NCI-H345 (cell line): ENCODE measurements at places on chromosomes 1 and 21.

DNA sequence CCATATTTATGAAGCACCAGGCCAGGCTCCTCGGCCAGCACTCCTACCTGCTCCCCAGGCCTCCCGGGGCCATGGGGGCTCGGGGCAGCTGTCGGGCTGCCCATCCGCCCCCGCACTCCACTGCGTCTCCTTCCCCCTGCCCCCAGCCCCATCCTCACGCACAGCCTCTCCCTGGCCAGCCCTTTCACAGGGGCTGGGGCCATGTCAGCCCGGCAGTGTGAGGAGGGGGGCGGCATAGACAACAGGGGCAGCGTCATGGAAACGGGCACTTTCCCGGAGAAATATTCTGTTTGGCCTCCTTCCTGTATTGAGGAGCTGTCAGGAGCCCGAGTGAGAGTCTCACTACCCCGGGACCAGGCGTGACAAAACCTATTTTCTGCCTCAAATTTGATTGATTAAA lies 87.3 kb downstream of the CASZ1 start:
- no peak for DNase-seq

GRCh38 chr1:223649222-223649621 lies 16.3 kb downstream of the CAPN8 start:
- DNase-seq, result no peak

- peak; percentile 94 for DNase-seq
These were observed at the start of gene CNN3 for GRCh38 chr1:94926915-94927404. TSS of gene CNN3 (minus strand) at chr1:94927110. CDS start at chr1:94926894, 216 bp downstream.

- no peak for DNase-seq
These were observed 27.6 kb downstream of the RRP1B start for GRCh38 chr21:43686811-43687565.

- DNase-seq, result no peak
These were observed 1128.7 kb downstream of the AMY1C start for GRCh38 chr1:104878203-104878909.

- DNase-seq, result no peak
These were observed 5.3 kb upstream of the PRPF38B start for GRCh38 chr1:108686614-108687313.

DNA sequence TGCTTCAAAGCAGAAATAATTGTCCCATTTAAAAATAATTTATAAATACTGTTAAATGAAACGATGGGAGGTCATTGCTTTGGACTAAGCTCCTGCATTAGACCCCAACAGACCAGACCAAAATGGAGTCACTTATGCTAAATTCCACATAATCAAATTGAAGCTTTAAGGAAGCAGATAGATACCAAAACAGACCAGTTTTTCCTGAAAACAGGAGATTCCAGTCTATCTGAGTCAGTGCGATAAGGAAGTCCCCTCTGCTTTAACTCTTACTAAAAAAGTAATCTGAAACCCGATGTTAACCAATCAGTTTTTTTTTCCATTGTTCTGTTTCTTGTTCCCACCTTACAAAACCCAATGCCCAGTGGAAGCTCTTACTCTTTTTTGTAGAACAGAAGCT lies 16.2 kb upstream of the DNASE2B start:
- no peak for DNase-seq

- DNase-seq, result no peak
These were observed 13.8 kb downstream of the PSEN2 start for GRCh38 chr1:226884116-226884625.

DNA sequence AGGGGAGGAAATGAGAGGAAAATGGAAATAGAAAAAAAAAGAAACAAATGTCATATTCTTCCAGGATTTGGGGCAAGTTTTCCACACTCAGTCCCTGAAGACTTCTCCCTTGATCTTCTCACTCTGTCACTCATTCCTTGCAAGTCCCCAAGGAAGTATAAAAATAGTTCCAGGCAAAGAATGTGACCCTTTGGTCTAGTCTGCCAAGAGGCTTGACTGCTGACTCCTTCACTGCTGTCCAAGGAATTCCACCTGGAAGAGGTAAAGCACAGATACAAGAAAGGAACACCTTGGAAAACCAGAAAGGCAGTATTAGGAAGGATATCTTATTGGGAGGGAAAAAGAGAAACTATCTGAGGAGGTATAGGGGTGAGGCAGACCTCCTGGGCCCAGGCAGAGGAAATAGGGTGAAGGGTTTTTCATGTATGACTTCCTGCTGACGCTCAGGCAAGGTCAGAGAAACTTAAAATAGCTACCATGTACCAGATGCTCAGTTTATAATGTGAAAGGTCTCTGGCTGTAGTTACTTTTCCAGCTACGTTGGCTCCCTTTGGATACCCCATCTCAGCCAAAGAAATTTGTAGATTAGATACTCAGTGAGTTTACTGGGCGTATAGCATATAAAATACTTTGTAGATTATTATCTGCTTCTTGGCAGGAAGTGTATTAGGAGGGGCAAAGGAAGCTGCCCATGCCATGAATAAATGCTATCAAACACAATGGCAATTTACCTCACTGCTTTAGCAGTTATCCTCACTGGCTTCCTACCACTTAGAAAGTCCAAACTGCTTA lies 2.0 kb upstream of the GJA5 start:
- no peak for DNase-seq

- DNase-seq, result no peak
These were observed 73.1 kb upstream of the TSHB start for GRCh38 chr1:114956570-114956969.

DNA sequence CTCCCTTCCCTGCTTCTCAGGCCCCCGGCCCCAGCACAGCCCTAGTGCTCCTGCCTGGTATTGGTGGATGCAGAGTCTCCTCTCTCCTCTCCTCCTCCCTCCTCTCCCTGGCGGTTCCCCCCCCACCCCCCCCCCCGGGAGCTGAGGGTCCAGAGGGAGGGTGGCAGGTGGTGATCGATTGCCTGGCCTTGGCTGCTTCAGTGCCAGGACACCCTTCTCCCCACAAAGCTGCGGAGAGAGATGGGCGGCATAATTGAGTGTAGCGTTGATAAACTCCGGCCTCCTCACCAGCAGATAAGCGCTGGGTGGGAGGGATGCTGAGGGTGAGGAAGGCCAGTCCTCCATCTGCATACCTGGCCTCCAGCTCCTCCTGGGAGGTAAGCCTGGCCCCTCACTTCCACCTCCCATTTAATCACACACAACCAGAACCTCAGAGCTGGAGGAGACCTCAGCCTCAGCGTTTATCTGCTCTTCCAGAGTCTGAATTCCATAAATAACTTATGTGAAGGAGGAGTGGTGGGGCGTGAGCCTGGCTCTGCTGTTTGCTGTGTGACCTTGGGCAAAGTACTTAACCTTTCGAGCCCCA lies 60.8 kb downstream of the LRRN2 start:
- DNase-seq, result no peak

- no peak for DNase-seq
These were observed 9.6 kb upstream of the PTPRF start for GRCh38 chr1:43521078-43521477.

DNA sequence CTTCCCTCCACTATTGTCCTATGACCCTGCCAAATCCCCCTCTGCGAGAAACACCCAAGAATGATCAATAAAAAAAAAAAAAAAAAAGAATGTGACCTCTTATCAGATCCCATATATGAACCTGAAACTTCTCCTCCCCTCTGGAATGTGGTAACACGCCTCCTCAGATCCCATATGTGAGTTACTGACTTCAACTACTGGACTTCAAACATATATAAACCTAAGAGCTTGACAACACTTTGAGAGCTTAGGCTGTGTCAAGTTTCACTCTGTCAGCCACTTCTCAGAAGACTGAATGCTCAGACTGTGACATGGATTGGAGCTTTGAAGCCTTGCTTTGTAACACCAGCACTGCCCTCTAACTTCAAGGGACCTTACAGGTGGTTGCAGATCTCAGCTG lies 148.4 kb downstream of the COP1 start:
- DNase-seq, result no peak

- DNase-seq, result peak; percentile 16
These were observed 75.2 kb downstream of the SH3GLB1 start for GRCh38 chr1:86779308-86780191.

- DNase-seq, result no peak
These were observed 44.7 kb upstream of the ZNF644 start for GRCh38 chr1:91066538-91066937.

DNA sequence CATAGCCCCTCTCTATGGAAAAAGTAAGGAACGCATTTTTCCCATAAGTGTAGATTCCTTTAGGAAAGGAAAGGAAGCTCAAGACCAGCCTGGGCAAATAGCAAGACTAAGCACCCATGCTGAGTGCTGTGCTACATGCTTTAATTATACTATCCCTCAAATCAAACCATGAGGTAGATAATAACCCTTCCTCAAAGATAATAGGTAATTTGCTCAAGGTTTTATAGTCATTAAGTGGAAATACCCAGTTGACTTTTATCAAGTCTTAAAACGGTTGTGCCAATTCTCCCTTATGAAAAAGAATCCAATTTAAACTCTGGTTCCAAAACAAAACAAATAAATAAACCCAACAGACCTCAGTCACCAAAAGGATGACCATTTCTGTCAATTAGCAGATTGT lies 3.4 kb downstream of the KIAA0319L start:
- DNase-seq, result no peak

DNA sequence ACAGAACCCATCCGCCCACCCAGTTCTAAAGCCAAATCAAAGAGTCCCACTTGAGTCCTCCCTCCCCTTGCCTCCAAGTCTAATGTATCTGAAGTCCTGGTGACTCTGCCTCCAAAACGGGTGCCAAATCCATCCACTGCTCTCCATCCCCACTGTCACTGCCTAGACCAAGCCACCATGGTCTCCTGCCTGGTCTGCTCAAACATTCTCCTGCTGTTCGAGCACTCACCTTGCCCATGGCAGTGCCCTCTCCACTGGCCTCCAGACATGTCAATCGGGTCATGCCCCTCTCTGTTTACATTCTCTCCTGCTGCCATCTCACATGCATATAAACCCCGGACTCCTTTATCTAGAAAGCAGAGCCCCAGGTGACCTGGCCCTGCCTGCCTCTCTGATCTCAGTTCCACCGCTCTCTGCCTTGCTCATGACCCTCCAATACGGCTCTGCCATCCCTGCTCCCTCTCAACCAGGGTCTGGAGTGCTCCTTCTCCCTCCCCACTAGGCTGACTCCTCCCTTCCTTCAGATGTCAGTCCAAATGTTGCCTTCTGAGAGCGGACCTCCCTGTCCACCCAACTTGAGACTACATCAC lies 32.1 kb upstream of the MX1 start:
- no peak for DNase-seq

DNA sequence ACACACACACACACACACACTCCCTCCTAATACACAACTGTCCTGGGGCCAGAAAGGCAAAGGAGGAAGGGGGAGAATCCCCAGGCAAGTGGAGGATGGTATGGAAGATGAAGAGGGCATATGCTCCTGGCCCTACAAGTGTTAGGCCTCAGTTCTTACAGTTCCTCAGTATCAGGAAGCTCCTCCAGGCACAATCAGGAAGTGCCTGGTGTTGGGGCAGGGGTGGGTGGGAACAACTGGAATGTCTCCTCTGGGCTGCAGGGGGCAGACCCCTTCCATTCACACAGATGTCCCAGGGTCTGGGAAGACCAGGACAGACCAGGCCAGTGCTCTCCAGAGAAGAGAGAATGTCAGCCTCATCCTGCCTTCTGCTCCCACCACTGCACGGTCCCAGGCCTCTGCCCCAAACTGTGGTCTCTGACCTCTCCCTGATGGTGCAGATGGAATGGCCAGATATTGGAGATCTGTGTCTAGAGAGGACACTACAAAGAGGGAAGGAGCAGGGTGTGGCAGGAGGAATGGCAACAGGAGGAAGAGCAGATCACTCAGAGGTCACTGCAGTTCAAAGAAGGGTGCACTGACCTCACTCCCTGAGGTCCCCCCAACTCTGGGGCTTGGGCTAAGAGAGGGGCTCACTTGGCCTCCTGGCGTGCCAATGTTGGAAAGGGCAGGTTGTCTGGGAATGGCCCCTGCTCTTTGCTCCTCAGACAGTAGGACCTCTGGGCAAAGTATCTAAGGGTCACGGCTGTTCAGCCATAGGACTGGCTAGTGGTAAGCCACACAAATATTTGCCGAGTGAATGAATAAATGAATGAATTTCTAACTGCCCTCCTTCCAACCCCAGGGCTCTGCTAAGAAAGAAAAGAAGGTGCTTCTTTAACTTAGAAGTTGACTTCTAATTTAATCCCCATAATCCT lies 2.5 kb upstream of the DENND2D start:
- DNase-seq, result no peak

GRCh38 chr1:44531785-44532566 lies 126.9 kb downstream of the RNF220 start:
- no peak for DNase-seq

DNA sequence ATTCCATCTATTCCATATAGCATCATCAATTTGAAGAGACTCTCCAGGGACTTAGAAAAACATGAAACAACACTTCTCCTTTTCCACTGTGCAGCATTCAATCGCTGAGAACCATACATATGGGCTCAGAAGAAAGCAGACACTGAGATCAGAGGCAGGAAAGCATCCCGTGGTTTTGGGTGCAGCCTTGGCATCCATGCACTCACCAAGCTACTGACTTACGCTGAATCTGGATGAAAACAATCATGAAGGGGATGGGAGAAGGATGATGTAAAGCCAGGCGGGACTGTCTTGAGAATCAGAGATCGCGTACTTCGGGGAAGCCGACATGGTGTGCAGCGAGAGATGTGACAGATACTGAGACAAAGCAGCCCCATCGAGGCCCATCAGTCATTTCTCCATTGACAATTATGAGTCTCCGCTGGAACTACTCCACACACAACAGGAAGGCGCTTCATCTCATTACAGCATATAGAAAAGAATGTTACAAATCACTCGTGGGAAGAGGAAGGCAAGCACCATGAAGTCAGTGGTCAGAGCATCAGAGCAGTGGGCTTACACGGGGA lies 2.3 kb upstream of the TIAM1 start:
- DNase-seq, result no peak

DNA sequence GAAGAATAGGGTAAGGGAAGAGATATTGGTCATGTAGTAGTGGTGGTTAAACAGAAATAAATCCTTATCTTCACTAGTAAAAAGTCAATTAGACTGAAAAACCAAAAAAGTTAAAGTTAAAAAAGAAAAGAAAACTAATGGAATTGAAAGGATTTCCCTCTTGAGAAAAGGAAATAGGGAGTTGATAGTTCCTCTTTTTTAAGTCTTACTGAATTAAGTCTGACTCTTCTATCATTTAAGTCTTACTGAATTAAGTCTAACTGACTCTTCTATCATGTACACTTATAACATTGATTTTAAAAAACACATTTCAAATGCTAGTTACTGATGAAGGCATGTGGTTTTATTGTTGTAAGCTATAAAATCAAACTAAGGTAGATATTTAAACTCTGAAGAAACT lies 49.5 kb upstream of the TENT5C start:
- no peak for DNase-seq

- no peak for DNase-seq
These were observed 509.0 kb upstream of the CXADR start for GRCh38 chr21:17003763-17004373.

- DNase-seq, result peak; percentile 24
These were observed 33.7 kb upstream of the AK4 start for GRCh38 chr1:65114322-65114721.

GRCh38 chr1:162265983-162266382 lies 110.7 kb downstream of the SPATA46 start:
- DNase-seq, result no peak

GRCh38 chr1:156772728-156773497 lies 5.6 kb downstream of the PRCC start:
- no peak for DNase-seq
